ENCODE measurements at places on chromosomes 11 and 22.
A peak's percentile ranks its signal among the peaks of the same experiment; 100 is the strongest.

DNA sequence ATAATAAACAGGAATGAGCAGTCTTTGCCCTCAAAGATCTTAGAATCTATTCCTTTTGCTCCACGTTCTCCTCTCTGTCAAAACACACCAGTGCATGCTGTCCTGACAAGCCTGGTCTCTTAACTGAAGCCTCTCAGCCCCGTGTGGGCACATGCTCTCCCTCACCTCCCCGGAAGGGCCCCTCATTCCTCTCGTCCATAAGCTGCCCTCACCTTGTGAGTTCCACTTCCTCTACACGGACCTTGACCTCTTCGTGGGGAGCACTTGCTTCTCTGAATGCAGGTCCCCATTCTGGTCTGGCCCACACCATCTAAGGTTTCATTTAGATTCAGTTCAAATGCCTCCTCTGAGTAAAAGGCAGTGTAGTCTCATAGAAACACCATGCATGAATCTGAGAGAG lies 412.3 kb upstream of the SYN3 start:
- no peak for DNase-seq

DNA sequence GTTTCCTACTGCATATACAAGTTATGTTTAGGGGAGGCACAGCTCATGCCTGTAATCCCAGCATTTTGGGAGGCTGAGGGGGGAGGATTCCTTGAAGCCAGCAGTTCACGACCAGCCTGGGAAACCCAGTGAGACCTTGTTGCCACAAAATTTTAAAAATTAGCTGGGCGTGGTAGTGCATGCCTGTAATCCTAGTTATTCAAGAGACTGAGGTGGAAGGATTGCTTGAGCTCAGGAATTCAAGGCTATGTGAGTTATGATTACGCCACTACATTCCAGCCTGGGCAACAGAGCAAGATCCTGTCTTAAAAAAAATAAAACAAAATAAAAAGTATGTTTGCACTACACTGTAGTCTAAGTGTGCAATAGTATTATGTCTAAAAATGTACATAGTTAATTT lies 108.8 kb upstream of the TEAD1 start:
- DNase-seq: no peak

DNA sequence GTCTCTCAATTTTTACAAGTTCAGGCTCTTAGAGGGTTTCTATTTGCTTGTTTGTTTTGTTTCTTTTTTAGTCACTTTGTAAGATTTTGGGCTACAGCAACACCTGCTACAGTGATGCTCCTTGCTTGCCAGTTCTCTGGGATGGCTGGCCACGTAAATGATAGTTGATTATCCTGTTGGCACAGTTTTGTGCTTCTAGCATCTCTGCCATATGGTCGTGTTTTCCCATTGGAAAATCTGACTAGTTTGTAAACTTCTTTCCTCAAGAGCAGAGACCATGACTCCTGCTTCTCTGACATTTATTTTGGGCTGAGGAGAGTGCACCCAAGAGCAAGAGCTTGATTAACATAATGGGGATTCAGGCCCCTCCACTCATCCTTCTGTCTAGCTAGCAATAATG lies 1621.6 kb upstream of the RAG2 start:
- no peak for DNase-seq

GRCh38 chr22:40592352-40593113 lies 44.0 kb downstream of the MRTFA start:
- DNase-seq: no peak

GRCh38 chr11:129917231-129917630 lies 21.9 kb upstream of the NFRKB start:
- DNase-seq: no peak

GRCh38 chr11:78850078-78850477 lies 275.4 kb upstream of the NARS2 start:
- DNase-seq: no peak

- DNase-seq: no peak
Observed at GRCh38 chr11:45761659-45762058, 43.3 kb upstream of the SLC35C1 start.

GRCh38 chr11:61949169-61950034 lies 749 bp upstream of the BEST1 start:
- peak; percentile 77 for DNase-seq

GRCh38 chr11:10042699-10043098 lies 251.3 kb downstream of the SBF2 start:
- DNase-seq: peak; percentile 71

GRCh38 chr22:45499746-45500145 lies 2.9 kb upstream of the FBLN1 start:
- peak; percentile 36 for DNase-seq

DNA sequence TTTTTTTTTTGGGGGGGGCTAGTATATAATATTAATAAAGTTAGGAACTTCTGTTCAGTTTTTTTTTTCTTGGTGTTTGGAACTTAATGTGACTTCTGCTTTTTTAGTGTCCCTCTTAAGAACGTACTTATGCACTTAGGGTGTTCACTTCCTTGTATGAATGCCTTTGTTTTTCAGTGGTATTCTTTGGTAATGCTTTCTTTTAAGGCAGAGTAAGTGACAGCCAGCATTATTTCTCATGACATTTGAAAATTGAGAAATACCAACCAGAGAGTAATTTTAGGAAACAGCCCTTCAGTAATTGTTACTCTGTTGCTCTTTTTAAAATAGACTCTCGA lies 2.4 kb downstream of the GRK3 start:
- peak; percentile 75 for DNase-seq

- DNase-seq: no peak
Observed at GRCh38 chr11:62264004-62264403, 6.0 kb upstream of the SCGB2A2 start.

GRCh38 chr11:68037411-68038225 lies 1.2 kb upstream of the TCIRG1 start:
- DNase-seq: no peak

DNA sequence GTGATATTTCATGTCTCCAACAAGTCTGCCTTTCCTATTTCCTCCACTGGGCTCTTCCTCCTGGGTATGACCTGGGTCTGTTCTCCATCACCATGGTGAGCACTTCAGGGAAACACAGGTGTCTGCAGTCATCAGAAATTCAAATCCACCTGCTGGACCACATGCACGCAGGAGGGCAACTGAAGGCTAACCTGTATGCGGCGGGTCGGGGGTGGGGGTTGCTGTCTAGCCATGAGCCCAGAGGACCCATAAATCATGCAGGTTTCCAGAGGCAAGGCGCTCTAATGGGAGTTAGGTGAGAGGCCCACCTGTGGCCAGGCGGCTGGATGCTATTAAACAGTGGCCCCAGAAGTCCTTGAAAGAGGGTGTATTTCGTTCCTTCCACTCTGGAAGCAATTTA lies 11.1 kb upstream of the PAMR1 start:
- no peak for DNase-seq

DNA sequence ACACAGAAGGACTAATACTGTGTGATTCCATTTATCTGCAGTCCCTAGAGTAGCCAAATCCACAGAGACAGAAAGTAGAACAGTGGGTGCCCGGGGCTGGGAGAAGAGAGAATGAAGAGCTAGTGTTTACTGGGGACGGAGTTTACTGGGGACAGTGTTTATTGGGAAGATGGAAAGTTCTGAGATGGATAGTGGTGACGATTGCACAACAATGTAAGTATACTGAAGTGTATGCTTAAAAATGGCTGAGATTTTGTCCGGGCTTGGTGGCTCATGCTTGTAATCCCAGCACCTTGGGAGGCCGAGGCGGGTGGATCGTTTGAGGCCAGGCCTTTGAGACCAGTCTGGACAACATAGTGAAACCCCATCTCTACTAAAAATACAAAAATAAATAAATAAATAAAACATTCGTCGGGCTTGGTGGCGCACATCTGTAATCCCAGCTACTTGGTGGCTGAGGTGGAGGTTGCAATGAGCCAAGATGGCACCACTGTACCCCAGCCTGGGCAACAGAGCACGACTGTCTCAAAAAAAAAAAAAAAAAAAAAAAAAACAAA lies 132.4 kb downstream of the CTTN start:
- DNase-seq: no peak

DNA sequence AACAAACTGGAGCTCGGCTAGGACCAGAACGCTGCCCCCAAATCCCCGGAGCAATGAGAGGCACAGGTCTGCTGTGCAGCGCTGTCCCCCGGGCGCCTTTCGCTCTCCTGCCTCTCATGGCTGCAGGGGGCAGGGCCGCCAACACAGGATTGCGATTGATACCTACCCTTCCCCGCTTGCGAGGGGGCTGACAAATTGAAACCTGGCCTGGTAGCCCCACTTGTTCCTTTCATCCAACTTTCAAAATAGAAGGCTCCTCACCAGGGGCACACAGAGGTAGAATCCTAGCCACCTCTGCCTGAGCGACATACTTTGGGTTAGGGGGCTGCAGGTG lies 642 bp upstream of the CASTOR1 start:
- no peak for DNase-seq

DNA sequence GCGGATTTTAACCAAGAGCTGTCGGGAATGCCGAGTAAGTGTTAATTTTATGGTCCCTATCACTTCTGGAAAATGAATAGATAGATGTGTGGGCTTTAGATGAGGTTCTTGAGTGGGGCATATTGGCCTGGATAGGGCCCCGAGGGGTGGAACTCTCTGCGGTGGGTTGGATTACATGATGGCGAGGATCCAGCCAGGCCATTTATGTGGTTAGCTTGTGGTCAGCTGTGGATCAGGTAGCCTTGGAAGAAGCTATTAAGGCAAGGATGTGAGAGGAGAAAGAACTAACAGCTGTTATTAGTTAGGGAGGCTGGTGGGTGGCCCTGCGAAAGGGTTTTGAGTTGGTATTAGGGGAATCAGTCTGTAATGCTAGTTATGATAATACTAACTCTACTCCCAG lies 268.4 kb downstream of the NELL1 start:
- no peak for DNase-seq

GRCh38 chr11:7696424-7696823 lies 9.9 kb downstream of the OVCH2 start:
- no peak for DNase-seq

GRCh38 chr11:125111001-125111342 lies 454 bp downstream of the TMEM218 start:
- DNase-seq: no peak

DNA sequence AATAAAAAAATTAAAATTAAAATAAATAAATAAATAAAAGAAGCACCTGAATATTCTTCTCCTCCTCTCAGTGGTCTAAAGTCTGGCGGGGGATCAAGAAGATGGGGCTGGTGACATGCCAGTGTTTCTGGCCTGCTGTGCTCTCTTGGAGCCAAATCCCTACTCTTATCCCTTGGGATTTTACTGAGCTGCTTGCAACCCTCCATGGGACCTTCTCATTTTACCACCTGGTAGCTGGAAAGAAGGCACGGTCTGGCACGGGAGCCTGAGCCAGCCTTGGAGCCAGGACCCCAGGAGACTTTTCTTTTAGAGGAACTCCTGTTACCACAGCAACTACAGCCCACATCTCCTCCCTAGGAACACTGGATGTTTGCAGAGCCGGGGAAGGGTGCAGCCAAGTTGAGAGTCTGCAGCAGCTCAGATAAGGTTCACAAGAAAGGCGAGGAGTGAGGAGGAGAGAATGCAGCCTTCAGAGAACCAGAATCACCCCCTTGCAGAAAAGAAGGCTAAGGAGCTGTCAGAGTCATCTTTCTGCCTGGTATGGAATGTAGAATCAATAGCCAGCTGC lies 21.4 kb downstream of the CD6 start:
- no peak for DNase-seq

- no peak for DNase-seq
Observed at GRCh38 chr11:2665526-2666400, 34.0 kb downstream of the KCNQ1OT1 start.

- no peak for DNase-seq
Observed at GRCh38 chr11:28011813-28012212, 96.1 kb downstream of the KIF18A start.

- DNase-seq: peak; percentile 99
Observed at GRCh38 chr11:59668950-59669610, at the start of gene PATL1. PATL1 (minus strand) TSS chr11:59669037; CDS start chr11:59668895, 142 bp downstream.

DNA sequence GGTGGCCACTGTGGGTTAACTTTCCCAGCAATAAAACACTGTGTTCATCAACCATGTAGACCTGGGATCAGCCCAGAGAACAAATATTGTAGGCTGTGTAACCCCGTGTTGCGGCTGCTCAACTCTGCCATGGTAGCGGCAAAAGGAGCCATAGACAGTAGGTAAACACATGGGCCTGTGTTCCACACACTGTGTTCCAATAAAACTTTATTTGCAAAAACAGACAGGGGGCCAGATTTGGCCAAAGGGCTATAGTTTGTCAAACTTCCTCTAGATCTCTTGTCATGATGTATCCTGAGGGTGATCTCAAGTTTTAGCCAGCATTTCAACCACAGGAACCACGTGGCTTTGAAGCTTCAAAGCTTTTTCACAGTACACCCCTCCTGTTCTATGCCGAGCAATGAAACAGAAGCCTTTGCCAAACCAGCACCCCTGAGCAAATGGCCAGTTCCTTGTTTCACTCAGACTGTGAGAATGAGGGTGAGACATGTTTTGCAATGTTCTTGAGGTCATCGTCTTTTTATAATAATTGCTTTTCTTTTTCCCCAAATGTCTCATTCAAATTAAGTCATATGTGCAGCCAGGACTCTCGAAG lies 49.9 kb upstream of the FADD start:
- DNase-seq: peak; percentile 36

- peak; percentile 54 for DNase-seq
Observed at GRCh38 chr22:45164270-45165088, 754 bp downstream of the NUP50 start.

DNA sequence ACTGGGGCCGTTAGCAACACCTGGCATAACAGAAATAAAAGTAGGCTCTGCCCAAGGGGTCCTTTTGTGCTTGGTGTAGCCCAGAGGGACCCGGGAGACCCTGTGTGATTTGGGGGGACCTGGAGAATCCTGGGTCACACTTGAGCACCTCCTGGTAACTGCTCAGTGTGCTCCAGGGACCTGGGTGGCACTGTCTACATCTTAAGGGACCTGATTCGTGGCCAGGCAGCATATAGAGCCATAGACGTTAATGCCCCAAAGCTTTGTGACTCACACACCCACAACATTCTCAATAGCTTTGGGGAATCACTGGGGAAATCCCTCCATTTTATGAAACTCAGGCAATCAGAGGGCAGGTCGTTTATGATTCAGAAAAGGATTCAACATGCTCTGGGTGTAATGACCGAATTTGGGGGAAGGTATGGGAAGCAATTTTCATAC lies 3.6 kb upstream of the IGF2 start:
- DNase-seq: no peak

- no peak for DNase-seq
Observed at GRCh38 chr11:15912291-15912690, 444.1 kb downstream of the SOX6 start.

- DNase-seq: no peak
Observed at GRCh38 chr11:130839981-130840666, 76.2 kb downstream of the SNX19 start.
